ENCODE measurements at places on chromosomes 12 and 14.

- peak; percentile 26 for DNase-seq
These were observed 69.4 kb downstream of the CD163L1 start for GRCh38 chr12:7374423-7375144.

DNA sequence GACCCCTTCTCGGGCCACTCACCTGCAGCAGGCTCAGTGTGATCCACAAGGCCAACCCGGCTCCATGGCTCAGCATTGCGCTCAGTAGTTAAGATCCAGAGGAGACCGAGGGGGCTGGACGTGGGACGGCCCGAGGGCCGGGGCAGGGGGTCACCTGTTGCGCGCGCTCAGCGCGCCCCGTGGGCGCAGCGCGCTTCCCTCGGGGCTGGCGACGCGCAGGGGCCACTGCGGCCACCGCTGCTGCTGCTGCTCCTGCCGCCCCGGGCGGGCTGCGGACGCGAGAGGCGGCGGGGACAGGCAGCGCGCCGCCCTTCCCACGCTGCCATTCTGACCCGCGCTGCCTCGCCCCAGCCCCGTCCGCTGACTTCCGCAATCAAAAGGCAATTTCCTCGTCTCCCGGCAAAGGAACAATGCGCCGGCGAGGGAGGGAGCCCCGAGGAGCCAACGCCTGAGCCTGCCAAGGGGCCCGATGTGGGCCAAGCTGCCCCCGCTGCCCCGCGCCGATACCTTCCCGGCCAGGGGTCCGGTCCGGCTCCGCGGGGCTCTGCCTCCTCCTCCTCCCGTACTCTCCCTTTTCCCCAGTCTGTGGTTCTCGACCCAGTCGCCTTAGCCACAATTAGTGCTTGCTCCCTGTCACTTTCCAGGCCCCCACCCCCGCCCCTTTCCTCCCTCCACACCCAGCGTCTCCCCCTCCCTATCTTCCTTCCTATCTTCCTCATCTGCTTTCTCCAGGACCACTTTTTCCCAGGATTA lies 27.3 kb downstream of the PTPRB start:
- peak; percentile 35 for DNase-seq

GRCh38 chr14:91059576-91060350 lies 678 bp downstream of the RPS6KA5 start:
- DNase-seq: peak; percentile 63

DNA sequence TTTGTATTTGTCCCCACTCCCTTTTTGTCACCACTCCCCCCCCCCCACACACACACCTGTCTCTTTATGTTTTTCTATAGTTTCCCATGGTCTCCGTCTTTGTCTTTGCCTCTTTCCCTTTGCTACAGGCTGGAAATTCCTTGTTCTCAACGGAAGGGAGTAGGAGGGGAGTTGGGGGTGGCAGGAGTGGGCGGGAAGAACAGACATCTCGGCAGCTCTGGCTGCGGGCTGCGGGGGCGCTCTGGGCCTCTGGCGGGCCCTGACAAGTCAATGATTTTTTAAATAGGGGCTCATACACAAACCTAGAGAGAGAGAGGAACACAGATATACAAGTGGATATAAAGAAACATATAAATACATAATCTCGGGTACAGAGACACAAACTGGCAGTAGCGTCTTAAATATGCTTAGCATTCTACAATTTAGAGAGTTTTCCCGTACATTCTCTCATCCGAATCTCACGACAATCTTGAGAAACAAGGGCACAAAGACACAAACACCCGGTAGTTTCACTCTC lies 2.4 kb upstream of the NAB2 start:
- peak; percentile 63 for DNase-seq

GRCh38 chr12:1644534-1645438 lies 15.8 kb downstream of the WNT5B start:
- no peak for DNase-seq

DNA sequence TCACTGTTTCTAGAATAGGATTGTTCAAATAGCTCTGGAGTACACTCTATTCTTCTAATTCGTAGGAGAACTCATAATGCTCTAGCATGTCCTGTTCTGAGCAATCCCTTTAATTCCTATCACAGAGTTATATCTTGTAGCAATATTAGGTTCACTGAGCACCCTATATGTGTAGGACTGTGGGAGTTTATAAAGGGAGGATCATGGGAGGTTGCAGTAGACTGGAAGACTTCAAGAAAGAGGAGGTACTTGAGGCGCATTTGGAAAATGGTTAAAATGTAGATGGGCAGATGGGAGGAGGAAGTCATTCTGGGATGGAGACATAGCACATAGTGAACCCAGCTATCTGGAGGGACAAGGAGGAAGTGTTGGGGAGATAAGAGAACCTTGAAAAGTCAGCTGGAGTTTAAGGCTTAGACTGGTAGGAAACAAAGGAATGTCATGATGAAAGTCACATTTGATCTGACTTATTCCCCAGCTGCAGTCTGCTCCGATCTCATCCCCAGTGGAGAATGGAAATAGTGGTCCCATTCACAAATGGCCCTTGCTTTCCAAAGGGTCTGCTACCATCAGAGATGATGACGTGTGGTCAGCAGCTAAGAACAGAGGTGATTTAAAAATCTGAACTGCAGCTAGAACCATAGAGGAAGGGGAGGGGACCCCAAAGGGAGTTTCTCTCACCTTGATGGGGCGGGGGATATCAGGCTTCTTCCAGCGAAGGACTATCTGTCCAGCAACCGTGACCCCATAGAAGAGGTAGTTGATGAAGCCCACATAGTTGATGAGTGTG lies 10.1 kb upstream of the CEBPE start:
- no peak for DNase-seq

DNA sequence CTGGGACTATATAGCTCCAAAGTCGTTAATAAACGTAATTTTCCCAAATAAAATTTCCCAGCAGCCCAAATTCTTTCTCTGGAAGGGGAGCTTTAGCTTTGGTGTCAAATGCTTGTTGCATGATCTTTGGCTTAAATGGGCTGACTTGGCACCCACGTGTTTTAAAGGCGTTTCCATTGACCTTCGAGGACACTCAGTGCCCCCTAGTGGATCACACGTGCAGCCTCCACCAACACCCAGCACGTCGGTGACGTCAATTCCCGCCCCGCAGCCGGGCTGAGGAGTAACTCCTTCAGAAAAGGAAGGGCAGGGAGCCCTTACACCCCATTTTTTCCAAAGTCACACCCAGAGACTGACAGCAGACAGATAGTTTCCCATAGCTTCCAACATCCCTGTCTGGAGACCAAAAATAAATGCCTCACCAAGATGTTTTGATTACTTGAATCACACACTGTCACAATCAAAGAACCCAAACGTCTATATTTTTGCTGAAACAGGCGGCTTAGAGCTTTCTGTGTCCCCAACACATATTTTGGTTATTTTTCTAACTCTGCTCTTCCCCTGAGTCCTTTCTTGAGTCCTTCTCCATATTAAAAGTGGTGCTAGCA lies 707.9 kb downstream of the AACS start:
- peak; percentile 71 for DNase-seq

DNA sequence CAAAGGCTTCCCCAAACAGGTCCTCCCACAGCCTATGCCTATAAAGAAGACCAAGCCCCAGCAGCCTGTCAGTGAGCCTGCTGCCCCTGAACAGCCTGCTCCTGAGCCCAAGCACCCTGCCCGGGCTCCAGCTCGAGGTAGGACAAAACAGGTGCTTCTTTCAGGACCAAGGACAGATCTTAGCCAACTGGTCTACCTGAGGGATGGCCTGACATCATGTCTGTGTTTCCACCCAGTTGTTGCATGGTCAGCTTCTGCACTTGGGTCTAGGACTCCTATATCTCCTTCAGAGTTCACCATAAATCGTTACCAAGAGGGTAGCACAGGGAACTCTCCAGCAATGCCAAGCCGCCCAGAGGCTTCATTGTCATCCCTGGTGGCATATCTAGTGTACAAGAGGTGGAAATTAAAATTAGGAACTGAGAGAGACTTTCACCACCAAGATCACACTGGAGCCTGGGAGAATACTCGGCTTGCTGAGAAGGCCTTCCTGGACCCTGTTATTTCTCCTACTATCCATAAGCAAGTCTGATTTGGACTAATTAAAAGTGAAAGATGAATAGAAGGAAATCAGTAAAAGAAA lies 38.2 kb upstream of the OAS1 start:
- DNase-seq: no peak

GRCh38 chr12:111685322-111685810 lies 390 bp downstream of the BRAP start:
- peak; percentile 26 for DNase-seq

- no peak for DNase-seq
These were observed 157.2 kb downstream of the ANO4 start for GRCh38 chr12:100951756-100952155.
